ENCODE measurements at places on chromosomes 7 and 10. TPM values are rescaled to one million over a fixed set of nuclear protein-coding genes. Genes with fewer than 3 reads are reported as not detected.

SFTPA1 gene
- total RNA-seq: not detected

CYP3A4 gene
- not detected for total RNA-seq

STRIP2 gene
- total RNA-seq: 1.8 TPM

KBTBD2 gene
- total RNA-seq: 22.1 TPM

KDM7A gene
- total RNA-seq: 1.3 TPM

KAZALD1 gene
- total RNA-seq: 16.9 TPM

PDK4 gene
- not detected for total RNA-seq

AP1S1 gene
- 170 TPM for total RNA-seq

ERVW-1 gene
- not detected for total RNA-seq

PLEKHA8 gene
- total RNA-seq: 10.4 TPM

CRTAC1 gene
- total RNA-seq: not detected

PNLIPRP1 gene
- total RNA-seq: not detected

H2BK1 gene
- not detected for total RNA-seq

PSMA2 gene
- total RNA-seq: 140 TPM

RELN gene
- not detected for total RNA-seq

TACC2 gene
- total RNA-seq: 15.7 TPM

NYAP1 gene
- total RNA-seq: 0.43 TPM

ANKIB1 gene
- 41.8 TPM for total RNA-seq

TFEC gene
- 0.13 TPM for total RNA-seq

ACHE gene
- total RNA-seq: 0.15 TPM

ZNF786 gene
- total RNA-seq: 3.6 TPM

CLCN1 gene
- not detected for total RNA-seq

SLC18A3 gene
- total RNA-seq: not detected

SFMBT2 gene
- total RNA-seq: 0.10 TPM

STOX1 gene
- 0.06 TPM for total RNA-seq

SLC35G1 gene
- total RNA-seq: 5.1 TPM

ALDH18A1 gene
- total RNA-seq: 128 TPM

TPST1 gene
- total RNA-seq: 29.6 TPM

Measured in HFFc6 (cell line).